Activated naive CD4-positive, alpha-beta T cell treated with anti-CD3 and anti-CD28 coated beads, Interleukin-2, amount 50 U/mL, for 72 hours (primary cell): ENCODE measurements at places on chromosomes 7 and 10.

- DNase-seq, result no peak
Observed at GRCh38 chr10:30977385-30977784, 54.3 kb downstream of the ZNF438 start.

- peak; percentile 57 for DNase-seq
Observed at GRCh38 chr7:134140889-134141867, 14.0 kb downstream of the LRGUK start.

- no peak for DNase-seq
Observed at GRCh38 chr10:69679736-69680135, 49.7 kb downstream of the FAM241B start.

DNA sequence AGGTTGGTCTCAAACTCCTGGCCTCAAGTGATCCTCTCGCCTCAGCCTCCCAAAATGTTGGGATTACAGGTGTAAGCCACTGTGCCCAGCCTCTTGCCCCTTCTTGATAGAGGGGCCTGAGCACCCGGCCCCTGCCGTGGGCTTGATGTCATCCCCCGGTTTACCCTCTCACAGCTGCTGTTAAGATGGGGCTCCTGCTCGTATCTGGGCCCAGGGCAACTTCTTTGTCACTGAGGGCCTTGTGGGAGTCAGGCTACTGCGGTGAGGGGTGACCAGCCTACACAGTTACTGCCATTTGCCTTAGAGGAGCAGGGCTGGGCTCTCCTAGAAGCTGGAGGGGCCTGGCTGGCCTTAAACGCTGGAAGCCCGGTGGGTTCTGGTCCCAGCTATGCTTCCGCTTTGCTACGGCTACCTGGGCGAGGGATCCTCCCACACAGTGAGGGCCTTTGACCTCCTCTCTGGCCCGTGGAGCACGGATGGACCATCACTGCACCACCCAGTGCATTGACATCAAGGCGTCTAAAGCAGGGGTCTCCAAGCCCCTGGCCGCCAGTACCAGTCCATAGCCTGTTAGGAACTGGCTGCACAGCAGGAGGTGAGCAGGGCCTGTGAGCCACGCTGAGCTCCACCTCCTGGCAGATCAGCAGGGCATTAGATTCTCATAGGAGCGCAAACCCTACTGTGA lies 1.1 kb upstream of the TMEM130 start:
- DNase-seq, result no peak

GRCh38 chr7:37285706-37286453 lies 162.8 kb downstream of the ELMO1 start:
- DNase-seq, result no peak

- no peak for DNase-seq
Observed at GRCh38 chr7:12456506-12456905, 52.8 kb upstream of the VWDE start.

DNA sequence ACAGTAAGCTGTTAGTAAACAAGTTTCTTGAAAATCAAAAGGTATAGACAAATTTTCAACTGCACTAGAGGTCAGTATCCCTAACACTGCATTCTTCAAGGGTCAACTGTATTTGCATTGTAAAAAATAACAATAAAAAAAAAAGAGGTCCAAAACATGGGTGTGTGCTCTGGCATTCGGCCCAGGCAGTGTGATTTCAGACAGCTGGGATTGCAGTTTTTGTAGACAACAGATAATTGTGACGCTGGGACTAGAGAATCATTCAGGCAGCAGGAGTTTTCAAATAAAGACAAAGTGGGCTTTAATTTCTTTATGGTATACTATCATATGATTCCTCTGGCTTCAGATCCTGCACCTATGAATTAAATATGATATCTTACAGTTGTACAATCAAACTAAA lies 543.2 kb upstream of the SEMA3D start:
- no peak for DNase-seq

DNA sequence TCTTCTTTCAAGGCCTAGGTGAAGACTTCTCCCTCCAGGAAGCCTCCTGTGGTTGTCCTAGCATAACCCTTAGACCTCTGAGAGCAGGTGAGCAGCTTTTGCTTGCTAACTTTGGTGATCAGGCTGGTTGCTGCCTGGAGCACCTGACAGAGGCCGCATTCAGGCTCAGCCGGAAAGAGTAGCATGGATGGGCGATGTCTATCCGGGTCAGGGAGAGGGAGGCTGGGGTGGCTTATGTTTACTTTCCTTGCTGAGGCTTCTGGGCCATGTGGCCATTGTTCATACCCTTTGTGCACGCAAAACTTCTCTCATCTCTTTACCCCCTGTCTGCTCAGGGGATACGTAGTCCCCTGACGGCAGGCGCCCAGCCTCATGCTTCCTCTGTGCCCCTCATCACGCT lies 27.4 kb upstream of the PCBD1 start:
- DNase-seq, result no peak

DNA sequence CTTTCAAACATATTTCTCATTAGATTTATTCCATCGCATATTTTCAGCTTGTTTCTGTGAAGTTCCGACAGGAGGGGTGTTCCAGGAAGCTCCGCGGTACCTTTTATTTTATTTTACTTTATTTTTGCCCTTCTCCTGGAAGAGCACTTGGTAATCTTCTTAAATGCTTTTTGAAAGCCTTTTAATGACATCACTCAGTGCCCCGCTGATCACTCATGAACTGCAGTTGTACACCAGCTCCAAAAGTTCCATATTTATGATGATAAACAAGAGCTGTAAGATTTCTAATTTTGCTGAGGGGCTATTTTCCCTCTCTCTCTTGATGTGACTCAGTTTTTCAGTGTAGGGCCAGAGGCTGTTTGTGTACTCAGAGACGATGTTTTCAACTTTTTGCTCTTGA lies 144.4 kb downstream of the KIAA1217 start:
- no peak for DNase-seq

- no peak for DNase-seq
Observed at GRCh38 chr10:15211464-15211979, 43.0 kb upstream of the NMT2 start.

- DNase-seq, result no peak
Observed at GRCh38 chr10:1706256-1706655, 31.1 kb downstream of the ADARB2 start.
